ENCODE measurements at places on chromosomes 5 and 9. TPM values are rescaled to one million over a fixed set of nuclear protein-coding genes. Genes with fewer than 3 reads are reported as not detected.

The C9 gene
- total RNA-seq, result not detected

The ANKRD31 gene
- 1.2 TPM for total RNA-seq

DNA sequence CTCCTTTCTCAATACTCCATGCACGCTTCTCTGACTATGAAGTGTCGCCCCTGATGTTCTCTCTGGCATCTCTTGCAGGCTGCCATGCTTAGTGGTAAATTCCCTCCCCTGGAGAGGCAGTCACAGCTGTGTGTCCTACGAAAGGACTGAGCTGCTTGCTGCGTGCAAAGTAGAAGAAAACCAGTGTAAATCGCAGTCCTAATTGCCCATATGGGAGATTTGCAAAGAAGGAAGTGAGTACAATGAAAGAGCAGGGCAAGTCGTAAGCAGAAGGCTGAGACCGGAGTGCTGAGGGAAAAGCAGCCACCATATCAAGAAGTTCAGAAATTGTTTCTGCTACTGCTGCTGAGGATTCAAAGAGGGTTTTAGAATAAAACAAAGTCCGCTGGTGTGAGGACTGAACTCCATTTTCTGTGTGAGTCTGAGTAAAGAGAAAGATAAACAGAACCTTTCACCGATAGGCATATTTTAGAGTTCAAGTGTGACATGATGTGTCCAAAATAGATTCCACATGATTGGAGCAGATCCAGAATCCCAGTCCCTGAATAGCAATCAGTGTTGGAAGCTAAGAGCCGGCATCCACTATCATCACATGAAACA is 507.8 kb upstream of the MPDZ start:
- DNase-seq, result no peak

DNA sequence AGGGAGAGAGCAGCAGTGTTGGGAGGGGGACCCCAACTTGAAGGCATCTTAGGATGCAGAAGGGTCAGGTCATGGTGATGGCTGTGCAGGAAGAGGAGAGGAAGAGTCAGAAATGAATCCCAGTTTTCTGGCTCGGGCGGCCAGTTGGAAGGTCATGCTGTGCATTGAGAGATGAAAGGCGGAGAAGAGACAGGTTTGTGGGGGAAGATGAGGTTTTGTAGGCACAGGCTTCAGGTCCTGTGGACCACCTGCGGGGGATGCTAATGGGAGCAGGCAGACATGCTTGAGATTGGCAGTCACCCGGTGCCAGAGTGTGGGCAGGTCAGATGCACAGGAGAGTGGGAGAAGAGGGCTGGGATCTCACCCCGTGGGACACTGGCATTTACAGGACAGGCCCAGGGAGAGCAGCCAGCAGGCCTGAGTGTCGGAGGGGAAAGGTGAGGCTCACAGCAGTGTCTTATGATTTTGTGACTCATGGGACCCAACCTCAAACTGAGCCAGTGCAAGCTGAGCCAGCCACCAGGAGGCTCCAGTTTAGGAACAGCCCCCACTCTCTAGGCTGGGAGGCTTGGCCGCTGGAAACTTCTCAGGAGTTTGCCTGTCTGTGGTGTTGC is 17.5 kb downstream of the STXBP1 start:
- no peak for DNase-seq

DNA sequence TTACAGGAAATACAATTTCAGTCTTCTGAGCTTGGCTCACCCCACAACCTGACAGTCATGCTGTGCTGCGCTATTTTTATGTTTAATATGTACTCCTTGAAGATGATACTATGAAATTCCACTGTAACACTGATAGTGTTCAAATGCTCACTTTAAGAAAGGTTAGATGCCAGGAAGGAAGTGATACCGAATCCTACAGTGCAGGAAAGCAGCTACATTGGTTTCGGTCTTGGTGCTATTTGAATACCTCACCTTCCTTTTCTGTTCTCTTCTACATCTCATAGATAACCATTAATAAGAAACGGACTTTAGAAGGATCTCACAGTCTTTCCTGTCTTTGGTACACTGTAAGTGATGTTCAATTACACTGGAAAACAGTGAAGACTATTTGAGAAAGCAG is 117.6 kb downstream of the SEMA5A start:
- DNase-seq, result no peak

GRCh38 chr5:25570067-25570583 is 925.3 kb upstream of the CDH10 start:
- DNase-seq, result no peak

- DNase-seq, result no peak
These were observed 4.0 kb downstream of the TENT4A start for GRCh38 chr5:6717247-6717646.

DNA sequence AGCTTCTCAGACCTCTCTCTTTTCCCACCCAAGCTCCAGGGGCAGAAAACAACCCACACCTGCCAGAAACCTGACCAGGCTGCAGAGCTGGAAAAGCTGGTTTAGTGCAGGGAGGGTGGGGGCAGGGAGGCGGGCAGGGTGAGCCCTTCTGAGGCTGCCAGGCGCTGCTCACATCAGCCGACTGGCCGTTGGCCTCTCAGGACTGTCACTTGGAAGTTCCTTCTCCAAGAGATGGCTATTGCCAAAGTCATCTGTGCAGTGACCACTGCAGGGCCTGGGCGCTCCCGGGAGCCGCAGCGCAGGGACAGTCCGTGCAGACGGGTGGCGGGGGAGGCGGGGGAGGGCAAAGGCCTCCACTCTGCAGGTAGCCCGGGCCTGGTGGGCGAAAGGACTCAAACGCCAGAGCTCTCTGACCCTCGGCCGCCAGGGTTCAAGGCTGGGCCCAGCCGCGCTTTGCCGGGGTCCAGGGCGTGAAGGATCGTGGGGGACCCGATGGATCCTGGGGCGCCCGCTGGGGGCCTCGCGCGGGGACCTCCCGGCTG is 205.0 kb upstream of the IER5L start:
- no peak for DNase-seq

DNA sequence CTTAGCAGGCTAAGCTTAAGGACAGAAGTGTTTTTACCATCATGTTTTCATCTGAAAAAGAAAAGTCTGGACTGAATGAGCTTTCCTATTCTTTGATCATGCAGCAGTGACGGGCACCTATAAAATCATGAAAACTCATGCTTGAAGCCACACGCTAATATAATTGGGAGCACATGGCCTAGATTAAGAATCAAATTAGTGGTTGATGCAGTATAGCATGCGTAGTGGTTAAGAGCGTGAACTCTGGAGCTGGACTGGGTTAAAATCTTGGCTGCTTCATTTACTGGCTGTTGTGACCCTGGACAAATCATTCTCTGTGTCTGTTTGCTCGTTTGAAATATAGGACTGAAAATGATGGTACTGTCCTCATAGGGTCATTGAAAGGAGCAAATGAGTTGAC is 49.9 kb upstream of the IL13 start:
- DNase-seq, result no peak

- DNase-seq, result no peak
These were observed 105.3 kb downstream of the UBAP2 start for GRCh38 chr9:33943389-33943788.

DNA sequence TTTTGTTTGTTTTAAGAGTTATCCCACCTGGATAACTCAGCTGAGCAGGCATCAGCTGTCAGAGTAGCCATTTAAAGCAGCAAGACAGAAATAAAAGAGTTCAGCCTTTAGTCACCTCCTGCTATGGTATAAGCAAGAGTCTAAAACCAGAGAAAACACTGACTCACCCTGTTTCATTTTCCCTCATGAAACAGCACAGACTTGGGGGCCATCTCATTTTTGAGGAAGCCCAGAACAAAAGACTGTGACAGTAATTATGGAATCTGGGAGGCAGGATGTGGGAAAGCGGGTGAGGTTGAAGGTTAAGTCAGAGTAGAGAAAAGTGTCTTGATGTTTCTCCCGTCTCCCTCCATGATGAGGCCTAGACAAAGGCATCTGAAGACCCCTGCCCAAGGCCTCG is 90.2 kb upstream of the FAM174A start:
- DNase-seq, result no peak

DNA sequence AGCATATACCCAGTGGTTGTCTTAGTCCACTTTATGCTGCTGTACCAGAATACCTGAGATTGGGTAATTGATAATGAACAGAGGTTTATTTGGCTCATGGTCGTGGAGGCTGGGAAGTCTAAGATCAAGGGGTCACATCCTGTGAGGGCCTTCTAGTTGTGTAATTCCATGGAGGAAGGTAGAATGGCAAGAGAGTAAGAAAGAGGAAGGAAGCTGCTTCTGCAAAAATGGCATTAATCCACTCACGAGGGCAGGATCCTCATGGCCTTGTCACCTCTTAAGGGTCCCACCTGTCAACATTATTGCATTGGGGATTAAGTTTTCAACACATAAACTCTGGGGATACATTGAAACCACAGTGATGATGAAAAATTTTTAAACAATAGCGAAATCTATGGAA is 17.0 kb downstream of the BTNL8 start:
- DNase-seq, result no peak

The PCDHGC5 gene
- 3.4 TPM for total RNA-seq

DNA sequence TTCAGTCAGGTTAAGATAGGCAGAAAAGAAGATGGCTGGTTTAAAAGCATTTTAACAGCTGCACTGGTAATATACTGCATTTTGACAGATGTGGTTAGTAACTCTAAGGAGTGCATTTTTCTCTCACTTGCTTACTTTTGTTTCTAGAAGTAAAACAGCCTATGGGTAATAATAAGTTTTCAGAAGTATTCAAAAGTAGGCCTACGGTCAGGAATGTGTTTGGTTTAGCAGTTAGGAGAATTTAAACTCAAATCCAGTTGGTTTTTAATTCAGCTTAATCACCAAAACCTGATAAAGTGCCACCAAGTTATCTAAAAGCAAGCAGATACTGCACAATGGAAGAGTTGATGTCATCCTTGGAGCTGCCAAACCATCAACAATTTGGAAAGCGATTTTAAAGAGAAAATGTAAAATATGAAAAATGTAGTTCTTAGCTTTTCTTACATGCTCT is 160.3 kb downstream of the ARSB start:
- DNase-seq, result no peak

- DNase-seq, result no peak
These were observed 90.7 kb downstream of the MEF2C start for GRCh38 chr5:88792144-88792840.

GRCh38 chr9:76521244-76521681 is 62.3 kb downstream of the GCNT1 start:
- DNase-seq, result no peak

DNA sequence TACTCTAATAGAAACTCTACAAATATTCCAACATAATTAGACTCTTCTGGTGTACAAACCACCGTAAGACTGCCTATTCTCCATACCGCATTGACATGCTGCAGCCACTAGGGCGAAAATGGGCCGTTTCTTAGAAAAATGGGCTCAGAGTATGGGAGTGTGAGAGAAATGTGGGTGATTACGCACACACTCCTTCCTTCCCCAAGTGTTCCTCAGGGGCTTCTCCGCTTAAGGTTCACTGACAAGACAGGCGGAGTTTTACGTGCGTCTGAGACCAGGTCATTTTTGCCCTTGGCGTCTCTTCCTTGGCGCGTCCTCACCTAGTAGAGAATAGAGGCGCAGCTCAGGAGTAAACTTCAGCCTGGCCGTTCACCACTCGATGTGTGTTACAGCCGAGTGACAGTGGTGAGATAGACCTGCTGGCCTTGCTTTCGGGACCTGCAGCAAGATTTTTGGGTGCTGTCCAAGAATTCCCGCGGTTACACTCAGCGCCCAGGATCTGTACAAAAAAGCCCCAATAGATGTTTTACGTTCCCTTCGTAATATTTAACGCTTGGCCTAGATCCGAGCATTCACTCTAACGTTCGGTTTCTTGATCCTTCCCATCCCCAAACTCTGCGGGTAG is 1.8 kb upstream of the NTRK2 start:
- no peak for DNase-seq

GRCh38 chr5:39238366-39239105 is 19.2 kb upstream of the FYB1 start:
- no peak for DNase-seq
